NCI-H2029 (cell line): ENCODE measurements at places on chromosomes 1 and 21.

- no peak for DNase-seq
Observed at GRCh38 chr1:218496561-218496960, 151.4 kb downstream of the TGFB2 start.

- no peak for DNase-seq
Observed at GRCh38 chr1:163565166-163565565, 243.4 kb downstream of the NUF2 start.

GRCh38 chr1:9174243-9174642 lies 45.3 kb upstream of the GPR157 start:
- DNase-seq: no peak

DNA sequence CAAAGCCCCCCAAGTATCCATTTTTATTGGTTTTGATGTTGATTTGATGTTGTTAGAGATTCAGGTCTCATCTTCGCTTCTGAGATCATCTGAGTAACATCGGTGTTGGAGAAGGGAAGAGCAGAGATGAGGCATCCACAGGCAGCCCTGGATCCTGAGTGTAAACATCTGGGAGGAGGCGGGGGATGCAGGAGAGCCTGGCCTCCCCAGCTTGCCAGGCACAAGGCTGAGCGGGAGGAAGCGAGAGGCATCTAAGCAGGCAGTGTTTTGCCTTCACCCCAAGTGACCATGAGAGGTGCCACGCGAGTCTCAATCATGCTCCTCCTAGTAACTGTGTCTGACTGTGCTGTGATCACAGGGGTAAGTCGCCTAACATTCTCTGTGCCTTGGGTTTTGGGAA lies at the start of gene PROK1:
TSS of gene PROK1 (plus strand) at position 221 of the 400 bp plus-strand sequence. CDS start at position 289, 68 bp downstream.
- no peak for DNase-seq

- no peak for DNase-seq
Observed at GRCh38 chr1:28157894-28158293, 18.6 kb downstream of the PTAFR start.

- no peak for DNase-seq
Observed at GRCh38 chr21:26719750-26720149, 125.5 kb downstream of the ADAMTS1 start.

DNA sequence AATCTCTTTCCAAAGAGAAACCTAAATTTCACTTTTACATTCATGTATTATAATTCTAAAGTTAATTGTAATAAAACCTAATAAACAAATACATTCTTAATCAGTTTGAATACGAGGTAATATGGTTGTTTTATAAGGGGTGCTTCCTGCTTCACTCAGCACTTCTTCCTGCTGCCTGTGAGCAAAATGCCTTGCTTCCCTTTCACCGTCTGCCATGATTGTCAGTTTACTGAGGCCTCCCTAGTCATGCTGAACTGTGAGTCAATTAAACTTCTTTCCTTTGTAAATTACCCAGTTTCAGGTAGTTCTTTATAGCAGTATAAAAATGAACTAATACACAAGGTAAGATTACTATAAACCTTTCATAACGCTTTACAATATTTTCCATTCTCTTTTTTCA lies 491.1 kb upstream of the LRRC7 start:
- no peak for DNase-seq

DNA sequence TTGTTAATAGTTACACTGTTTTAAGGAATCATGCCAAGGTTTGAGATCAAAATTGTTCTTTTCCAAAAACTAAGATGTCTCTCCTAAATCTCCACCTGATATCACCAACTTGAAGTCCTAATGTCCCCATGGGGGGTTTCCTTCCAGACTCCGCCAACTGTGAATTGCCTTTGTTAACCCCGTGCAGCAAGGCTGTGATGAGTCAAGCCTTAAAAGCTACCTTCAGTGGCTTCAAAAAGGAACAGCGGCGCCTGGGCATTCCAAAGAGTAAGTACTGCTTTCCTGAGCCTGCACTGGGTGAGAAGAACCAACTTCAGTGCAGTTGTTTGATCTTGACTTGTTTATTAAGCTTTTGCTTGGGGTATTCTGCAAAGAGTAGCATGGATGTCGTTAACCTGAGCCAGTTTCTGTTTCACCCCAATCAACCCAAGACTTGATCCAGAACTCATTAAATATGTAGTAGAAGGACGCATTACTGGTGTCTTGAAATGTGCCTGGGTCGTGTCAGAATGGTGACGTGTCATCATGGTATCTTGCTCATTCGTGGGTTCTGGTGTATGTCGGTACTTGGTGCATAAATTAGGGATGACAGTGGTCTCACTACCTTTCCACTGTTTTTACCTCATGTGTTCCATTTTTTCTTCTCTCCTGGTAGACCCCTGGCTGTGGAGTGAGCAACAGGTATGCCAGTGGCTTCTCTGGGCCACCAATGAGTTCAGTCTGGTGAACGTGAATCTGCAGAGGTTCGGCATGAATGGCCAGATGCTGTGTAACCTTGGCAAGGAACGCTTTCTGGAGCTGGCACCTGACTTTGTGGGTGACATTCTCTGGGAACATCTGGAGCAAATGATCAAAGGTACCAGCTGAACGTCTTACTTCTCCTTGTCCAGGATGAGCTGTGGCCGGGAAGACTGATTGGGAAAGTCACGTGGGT lies 8.7 kb downstream of the ETS2 start:
- DNase-seq: no peak

GRCh38 chr1:149978547-149979023 lies 31.9 kb downstream of the OTUD7B start:
- no peak for DNase-seq

DNA sequence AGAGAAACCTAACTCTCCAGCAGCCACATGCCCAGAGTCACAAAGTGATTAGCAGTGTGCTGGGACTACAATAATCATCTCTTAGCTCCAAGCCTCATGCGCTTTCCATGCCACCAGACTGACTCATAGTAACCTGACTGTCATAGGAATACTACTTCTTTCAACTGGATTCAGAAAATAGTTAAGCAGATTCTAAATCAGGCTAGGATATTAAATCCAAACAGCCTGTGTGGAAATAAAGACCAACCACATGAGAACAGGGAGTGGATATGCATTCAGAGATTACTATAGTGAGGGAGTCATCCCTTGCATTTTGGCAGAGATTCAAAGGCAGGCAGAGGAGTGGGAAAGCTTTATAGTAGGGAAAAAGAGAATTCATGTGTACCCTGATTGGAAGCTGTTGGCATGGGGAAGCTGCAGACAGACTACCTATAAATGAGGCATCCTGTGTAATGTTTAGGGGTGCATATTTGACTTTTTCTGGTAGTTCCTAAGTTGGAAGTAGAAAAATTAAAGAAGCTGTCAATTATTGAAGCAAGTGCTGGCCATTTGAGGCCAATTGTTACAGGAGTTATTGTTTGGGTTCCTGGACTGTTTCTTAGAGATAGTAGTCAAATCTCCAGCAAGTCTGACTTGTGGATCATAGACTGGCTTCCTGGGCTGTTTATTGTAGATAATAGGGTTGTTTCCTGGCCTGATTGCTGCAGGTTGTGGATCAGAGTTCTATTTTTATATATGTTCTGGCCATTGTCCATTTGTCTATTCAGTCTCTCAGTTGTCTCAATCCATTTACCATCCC lies 31.7 kb upstream of the DNAH14 start:
- no peak for DNase-seq

DNA sequence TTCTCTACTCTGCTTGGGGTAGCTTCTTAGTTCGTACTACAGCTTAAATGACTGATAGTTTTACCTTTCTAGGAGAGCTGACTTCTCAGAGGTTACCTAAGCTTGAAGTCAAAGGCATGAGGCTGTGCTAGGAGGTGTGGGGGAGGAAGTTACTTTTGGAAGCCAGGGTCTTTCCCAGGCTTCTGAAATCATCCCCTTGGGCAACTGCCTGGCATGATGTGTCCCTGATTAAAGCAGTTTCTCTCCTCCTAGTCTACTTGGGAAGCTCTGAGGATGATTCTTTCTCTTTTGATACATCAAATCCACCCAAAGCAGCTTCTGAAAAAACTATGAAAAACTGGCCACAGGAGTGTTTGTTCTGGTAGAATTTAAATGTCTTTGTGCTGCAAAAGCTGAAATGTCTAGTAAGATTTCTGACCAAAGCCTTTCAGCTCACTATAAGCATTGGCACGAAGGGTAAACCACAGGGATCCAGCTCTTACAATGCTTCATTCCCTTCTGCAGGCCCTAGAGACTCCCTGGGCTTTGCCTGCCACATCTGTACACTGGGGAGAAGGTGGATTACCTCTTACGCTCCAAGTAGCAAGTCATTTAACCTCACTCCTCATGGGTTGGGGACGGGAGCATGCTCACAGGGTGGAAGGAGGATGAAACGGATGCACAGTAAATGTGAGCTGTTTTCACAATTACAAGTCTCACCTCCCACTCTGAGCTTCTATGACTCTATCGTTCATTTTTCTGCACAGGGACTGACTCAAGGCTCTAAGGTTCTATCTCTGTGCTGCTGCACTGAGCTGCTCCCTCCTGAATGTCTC lies 59.6 kb downstream of the RUNX1 start:
- DNase-seq: no peak

DNA sequence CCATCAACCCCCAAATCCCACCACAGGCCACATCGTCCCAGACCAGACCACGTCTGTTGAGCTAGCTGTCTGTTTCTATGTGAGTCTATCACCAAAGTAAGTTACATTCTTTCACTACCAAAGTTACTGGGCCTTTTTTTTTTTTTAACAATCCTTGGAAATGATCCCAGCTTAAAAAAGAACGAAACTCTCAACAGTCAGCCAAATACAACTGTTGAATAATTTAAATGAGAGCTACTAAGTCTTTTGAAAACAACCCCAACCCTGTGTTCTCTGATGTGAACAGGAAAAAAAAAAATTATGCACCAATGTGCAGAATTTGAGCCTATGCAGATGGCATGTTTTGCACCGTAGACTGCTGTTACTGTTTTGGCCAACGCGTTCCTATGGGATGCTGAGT lies 134.0 kb upstream of the ETS2 start:
- DNase-seq: no peak

DNA sequence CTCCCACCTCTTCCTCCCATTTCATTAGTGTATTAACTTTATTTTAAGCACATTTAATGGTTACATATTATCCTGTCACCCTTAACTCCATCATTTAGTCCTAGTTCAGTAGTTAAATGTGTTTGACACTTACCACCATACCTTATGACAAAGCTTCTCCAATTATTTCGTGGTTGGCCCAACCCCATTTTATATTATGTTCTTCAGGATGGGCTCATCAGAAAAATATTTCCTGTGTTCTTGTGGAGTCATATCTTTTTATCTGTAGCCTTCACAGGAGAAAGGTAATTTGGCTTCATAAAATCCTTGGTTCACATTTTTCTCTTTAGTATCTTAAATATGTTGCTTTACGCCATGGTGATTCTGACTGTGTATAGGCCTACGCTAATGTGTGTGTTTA lies 142.3 kb upstream of the COL6A1 start:
- no peak for DNase-seq

DNA sequence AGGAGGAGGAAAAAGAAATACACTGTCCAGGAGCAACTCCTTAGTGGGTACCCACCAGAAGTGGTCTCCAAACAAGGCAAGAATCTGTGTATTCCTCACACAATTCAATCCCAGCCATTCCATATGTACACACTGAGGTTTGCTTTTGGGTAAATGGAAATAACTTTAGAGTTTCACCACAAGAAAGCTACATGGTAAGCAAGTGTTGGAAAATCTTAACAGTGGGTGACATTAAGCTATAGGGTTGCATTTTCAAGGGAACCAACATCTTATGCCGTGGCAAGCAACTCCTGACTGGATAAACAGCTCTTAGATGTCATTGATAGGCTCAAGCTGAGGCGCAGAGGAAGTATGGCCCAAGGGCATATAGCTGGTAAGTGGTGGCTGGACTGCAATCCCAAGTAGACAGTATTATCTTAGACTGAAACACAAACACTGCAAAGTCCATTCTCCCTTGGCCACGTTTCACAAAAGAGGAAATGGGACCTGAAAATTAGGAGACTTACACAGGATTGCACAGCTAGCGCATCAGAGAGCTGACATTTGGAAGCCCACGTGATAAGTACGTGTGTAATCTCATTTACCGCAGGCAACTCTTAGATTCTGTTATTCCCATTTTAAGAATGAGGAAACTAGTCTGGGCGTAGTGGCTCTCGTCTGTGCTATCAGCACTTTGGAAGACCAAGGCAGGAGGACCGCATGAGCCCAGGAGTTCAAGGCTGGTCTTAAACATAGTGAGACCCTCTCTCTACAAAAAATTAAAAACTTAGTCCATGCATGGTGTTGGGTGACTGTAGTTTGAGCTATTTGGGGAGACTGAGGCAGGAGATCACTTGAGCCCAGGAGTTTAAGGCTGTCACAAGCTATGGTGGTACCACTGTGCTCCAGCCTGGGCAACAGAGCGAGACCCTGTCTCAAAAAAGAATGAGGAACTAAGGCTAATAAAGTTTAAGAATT lies 4.0 kb upstream of the BRWD1 start:
- DNase-seq: no peak

GRCh38 chr1:208942394-208943130 lies 641.0 kb upstream of the CAMK1G start:
- no peak for DNase-seq

- peak; percentile 76 for DNase-seq
Observed at GRCh38 chr1:43558346-43558841, 27.7 kb downstream of the PTPRF start.

- no peak for DNase-seq
Observed at GRCh38 chr1:100943533-100943932, 47.6 kb downstream of the SLC30A7 start.
